ENCODE measurements at places on chromosomes 4 and X. TPM values are rescaled to one million over a fixed set of nuclear protein-coding genes. Genes with fewer than 3 reads are reported as not detected.

DNA sequence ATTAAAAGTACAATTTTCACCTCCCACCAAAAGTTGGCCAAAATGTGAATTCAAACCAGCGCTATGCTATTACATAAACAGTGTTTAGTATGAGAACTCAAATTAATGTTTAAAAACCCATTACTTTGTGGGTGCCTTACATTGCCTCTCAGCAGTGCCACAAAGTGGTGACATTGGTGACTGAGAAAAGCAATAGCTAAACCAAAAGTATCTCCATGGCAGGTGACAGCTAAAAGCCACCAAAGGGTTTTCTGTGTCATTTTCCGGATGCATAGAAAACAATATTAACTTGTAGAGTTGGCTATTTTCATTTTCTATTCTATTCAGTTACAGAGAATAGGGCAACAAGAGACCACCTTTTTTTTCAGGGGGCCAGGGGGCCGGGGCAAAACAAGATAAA lies 261.2 kb downstream of the MAPK10 start:
- DNase-seq: no peak

- no peak for DNase-seq
These were observed 45.6 kb upstream of the USP46 start for GRCh38 chr4:52704661-52705060.

DNA sequence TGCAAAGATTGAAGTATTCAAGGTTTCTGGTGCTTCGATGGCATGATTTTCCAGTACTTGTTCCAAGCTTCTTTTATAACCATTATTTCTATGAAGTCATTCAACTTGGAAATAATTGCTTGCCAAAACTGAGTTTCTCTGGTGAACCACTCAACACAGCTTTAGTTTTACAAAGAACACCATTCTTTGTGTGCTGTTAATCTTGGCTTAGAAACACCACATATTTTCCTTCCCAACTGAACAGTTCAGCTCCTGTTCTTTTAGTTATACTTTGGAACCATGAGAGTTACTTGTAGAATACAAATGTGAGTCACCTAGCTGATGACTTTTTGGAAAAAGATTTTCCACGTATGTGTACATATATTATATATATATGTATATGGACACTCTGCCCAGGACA lies 32.7 kb downstream of the TMEM47 start:
- no peak for DNase-seq

The LRRC66 gene
- 0.47 TPM for total RNA-seq

GRCh38 chrX:147550217-147550616 lies 361.5 kb upstream of the FMR1 start:
- DNase-seq: no peak

DNA sequence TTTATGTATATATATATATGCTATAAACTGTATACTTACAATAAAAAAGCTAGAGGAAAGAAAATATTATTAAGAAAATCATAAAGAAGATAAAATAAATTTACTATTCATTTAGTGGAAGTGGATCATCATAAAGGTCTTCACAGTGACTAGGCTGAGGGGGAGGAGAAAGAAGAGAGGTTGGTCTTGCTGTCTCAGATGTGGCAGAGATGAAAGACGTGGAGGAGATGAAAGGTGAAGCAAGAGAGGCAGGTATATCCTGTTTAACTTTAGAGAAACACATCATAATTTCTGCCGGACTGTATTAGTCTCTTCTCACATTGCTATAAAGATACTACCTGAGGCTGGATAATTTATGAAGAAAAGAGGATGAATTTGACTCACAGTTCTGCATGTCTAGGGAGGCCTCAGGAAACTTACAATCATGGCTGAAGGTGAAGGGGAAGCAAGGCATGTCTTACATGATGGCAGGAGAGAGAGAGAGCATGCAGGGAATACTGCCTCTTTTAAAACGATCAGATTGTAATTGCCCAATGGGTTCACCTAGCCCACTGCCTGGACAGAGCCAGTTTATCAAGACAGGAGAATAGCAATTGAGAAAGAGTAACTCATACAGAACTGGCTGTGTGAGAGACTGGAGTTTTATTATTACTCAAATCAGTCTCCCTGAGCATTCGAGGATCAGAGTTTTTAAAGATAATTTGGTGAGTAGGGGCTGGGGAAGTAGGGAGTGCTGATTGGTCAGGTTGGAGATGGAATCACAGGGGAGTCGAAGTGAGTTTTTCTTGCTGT lies 22.1 kb upstream of the RRAGB start:
- no peak for DNase-seq

The CXorf49 gene
- not detected for total RNA-seq

GRCh38 chrX:67480789-67481188 lies 63.0 kb upstream of the AR start:
- no peak for DNase-seq

The MAGEA9B gene
- total RNA-seq: not detected

DNA sequence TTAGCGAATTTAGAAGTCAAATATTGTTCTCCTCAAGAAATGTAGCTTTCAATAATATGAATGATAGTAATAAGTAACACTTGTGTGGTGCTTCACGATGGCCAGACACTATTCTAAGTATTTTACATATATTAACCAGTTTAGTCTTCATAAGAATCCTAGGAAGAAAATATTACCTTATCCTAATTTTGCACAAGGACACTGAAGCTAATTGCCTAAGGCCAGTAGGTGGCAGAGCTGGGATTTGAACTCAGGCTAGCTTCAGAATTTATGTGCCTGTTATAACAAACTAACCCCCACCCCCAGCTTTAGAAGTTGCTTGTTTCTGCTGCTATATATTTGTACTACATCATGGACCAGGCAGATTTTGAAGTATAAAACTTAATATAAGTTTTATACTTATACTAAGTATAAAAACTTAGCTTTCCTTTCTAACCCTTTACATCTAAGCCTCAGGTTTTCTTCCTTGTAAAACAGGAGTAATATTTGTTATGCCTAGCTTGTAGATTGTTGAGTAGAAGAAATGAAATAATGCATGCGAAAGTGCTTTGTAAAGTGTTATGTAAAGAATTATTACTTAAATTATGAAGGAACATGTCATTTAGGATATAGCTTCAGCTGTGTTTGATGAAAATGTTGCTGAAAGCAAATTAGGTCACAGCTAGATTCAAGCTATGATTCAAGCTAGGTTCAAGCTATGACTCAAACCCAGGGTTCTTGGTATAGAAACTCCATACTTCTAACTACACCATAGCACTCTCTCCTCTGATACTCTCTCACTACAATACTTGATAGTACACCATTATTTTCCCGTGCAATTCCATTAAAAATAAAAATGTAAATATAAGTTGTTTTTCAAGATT lies 4.2 kb upstream of the CDS1 start:
- DNase-seq: no peak

GRCh38 chr4:1111259-1111809 lies 2.0 kb downstream of the RNF212 start:
- no peak for DNase-seq

GRCh38 chrX:35625714-35626113 lies 172.4 kb upstream of the MAGEB16 start:
- no peak for DNase-seq
